ENCODE measurements at places on chromosomes 7 and 10.

- DNase-seq = no peak
Measured at GRCh38 chr10:75408911-75409885, 7.6 kb upstream of the ZNF503 start.

GRCh38 chr10:124588736-124589490, 127.3 kb downstream of the LHPP start:
- DNase-seq = no peak

- DNase-seq = no peak
Measured at GRCh38 chr7:51046482-51046881, 263.8 kb upstream of the GRB10 start.

DNA sequence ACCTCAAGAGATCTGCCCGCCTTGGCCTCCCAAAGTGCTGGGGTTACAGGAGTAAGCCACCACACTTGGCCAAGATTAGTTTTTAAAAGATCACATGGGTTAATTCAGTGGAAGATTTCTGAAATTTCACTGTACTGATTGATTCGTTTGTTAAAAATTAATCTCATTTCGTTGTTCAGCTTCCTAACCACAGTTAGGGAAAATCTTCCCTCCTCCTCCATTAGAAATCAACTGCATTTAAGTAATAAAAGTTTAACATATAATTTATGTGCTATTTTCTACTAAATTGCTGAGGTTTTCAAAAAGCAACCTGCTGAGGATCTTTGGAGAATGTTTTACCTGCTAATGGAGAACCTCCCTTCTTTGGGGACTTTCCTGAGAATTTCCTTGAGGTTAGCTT, 522.4 kb downstream of the GATA3 start:
- no peak for DNase-seq

DNA sequence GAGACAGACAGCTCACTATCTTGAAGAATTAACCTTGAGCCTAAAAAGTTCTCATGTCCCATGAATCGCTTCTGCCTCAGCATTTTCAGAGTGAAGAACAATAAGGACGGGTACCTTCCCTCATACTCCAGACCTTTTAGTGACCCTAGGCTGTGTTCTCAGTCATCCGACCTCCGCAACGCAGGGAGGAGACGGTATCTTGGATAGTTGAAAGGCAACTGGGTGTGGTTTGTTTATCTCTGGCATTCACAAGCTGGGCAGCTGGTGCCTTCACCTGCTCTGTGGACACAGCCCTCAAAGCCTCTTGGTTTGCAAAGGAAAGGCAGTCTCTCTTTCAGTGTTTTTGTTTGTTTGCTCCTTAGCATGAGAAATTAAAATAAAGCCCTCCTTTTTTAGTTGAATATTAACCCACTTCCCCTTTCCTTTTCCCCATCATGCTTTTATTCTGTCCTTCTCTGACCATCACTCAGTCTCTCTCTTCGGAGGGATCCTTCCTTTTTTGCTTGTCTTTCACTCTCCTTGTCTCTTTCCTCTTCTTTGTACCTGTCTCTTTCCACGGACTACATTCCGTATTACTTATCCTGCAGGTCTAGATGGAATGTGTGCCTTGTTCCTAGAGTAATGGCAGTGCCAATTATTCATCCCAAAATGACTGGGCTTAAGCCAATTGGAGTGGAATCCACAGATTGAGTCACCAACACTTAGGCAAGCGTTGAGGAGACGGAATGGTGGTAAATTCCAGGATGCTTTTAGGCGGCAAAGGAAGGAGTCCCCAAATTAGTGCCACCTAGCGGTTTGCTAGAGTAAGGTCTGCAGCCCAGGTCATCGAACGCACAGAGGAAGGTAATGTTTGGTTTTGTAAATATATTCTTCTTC, 45.8 kb downstream of the PRR15 start:
- DNase-seq = no peak

DNA sequence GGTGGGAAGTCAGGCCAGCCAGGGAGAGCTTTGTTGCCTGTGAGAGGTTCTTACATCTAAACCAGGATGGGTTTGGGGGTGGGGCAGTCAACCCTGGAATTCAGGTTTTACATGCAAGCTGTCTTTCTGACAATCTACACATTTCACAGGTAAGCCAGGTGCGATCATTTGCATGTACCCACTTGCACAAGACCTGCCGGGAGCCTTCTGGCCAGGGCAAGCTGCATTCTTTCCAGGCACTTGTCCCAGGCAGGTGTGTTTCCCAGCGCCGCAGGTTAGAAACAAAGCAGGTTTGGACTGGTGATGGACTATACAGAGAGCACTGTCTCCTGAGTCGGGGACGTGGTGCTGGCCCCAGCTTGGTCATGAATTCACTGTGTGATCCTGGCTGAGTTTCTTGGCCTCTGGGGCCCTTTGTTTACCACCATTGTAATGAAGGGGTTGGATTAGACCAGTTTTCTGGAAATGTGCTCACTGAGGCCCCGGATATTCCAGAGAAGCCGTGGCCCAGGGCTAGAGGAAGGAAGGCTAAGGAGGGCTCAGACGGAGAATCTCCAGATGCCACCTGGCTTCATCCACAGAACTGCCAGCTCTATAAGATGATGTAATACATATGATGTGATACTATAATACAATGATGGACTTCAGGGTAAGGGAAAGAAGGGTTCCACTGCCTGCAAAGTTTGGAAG, 205.2 kb upstream of the SVIL start:
- DNase-seq = no peak

DNA sequence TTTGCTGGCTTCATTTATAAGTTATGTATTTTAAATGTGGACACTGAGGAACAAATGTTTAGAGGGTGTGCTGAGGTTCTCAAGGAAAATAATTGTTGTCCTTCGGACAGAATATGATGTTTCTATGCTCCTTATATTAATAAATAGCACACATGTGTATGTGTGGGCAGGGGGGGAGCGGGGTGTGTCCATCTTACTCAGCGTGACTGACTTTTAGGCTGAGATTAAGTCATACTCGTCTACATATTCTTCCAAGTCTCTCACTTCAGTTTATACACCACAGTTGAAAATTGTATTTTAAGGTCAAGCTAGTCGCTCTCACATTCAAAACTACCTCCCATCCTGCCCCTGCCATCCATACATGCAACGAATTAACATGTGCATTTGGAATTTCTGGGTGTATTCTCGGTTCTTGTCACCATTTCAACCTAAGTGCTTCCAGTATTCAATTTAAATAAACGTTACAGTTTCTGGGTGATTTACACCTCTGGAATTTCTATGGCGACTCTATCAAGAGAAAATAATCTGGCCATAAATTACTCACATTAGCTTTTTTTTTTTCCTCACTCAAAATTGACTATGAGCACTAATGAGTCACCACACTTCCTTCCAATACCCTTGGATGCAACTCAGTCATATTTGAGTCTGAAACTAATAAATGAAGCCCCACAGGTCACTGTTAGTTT, 3.3 kb downstream of the PCDH15 start:
- peak; percentile 42 for DNase-seq

- no peak for DNase-seq
Measured at GRCh38 chr7:564176-564865, 44.7 kb upstream of the PDGFA start.

DNA sequence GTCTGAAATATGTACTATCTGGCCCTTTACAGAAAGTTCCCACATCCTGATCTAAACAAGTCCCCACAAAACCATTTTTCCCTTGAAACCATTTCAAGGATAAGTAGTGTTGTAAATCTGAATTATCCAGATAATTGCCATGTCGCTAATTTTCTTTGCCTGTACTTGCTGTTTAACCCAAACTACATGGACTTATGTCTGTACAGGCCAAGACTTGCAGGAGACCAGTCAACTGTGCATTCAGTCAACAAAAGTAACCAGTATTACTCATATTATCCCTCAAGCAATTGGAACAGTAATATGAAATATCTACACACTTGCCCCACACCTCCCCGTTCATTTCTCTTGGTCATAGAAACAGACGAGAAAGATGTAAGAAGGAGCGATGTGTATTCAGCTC, 347.8 kb upstream of the NFE2L3 start:
- no peak for DNase-seq

DNA sequence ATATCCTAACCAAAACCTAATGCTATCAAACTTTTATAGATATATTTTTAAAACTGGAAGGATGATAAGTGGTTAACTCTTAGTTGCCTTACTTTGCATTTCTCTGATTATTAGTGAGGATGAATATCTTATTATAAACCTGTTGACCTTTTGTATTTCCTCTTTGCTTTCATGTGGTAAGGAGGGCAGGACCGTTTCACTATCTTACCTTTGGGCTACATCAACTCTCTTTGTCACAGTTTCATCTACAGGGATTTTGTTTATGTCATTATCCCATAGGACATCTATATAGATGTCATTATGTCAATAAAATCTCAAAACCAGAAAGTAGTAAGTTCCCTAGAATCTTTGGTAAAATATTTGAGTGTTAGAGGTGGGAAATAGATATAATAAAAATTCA, 219.3 kb downstream of the THSD7A start:
- DNase-seq = no peak

DNA sequence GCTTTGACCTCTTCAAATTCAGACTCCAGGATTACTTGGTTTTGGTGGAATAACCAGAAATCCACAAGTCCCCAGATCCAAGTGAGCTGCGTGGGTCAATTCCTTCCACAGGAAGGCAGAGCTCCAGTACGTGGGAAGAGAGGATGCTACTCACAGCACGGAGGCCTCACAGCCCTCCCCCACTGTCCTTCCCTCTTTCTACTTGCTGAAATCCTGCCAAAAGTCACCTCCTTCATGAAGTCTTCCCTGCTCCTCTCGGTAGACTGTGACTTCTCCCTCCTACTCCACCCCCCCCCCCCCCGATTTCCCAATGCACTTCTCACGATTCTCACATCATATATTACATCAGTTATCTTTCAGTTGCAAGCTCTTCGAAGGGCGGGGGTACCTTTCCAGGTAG, 12.3 kb downstream of the CAMK2G start:
- no peak for DNase-seq

DNA sequence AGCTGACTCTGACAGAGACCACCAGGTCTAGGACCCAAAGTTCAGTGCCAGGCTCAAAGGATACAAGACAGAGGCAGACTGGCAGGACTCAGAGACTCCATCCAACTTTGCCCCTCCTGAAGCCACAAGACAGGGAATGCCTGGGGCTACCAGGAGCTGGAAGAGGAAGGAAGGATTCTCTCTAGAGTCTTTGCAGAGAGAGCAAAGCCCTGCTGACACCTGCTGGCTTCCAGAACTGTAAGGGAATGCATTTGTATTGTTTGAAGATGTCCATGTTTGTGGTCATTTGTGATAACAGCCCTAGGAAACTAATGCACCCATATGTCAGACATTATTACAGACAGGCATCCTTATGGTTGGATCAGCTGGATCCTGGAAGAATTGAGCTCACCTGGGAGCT, 132.3 kb upstream of the C7orf33 start:
- DNase-seq = no peak

- no peak for DNase-seq
Measured at GRCh38 chr10:61942604-61943461, 41.3 kb downstream of the ARID5B start.

DNA sequence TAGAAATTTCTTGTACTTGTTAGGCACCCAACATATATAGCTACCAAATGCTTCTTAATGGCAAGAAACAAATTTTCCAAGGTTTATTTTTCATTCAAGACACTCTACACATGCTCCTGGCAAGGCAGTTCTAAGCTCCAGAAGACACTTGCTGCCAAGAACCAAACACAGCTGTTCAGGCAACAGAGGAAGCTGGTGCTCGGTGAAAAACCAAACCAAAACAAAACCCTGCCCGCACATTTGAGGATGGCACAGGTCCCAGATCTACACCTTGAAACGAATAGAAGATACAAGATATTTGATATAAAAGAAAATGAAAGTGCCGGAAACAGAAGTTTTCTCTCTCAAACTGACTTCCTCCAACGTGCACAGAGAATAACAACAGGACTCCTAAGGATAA, 4.9 kb upstream of the DNTT start:
- no peak for DNase-seq

GRCh38 chr7:12715372-12716133, 28.1 kb downstream of the ARL4A start:
- DNase-seq = peak; percentile 82

DNA sequence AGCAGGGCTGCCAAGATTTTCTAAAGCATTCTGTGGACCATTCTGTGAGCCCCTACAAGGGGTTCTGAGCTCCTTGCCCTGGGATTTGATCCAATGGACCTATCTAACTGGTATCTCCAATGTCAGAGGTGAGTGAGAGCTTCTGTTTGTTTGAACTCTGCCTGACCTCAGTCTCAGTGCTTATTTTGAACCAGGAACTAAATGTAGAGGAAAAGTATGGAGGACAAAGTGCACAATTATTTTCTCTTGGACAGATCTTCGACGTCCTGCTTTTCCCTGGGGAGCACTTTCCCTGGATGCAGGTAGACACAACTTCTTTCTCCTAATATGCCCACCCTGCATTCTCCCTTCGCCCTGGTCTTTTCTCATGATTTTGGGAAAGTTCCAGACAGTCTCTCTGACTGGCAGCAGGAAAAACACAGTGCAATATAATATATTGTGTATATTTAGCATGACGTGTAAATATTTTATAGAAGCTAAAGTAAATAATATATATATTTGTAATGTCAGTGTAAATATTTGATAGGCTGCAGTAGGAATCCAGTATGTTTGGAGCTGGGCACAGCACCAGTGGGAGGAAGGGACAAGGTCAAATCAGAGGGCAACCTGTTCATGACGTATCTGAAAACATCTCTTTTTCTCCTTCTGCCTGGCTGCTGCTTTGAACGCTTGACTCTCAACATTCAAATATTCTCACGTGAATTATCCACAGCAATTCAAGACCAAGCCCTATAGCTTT, 184.0 kb upstream of the LYZL1 start:
- DNase-seq = no peak

- DNase-seq = no peak
Measured at GRCh38 chr10:123496375-123496774, 169.8 kb upstream of the GPR26 start.

DNA sequence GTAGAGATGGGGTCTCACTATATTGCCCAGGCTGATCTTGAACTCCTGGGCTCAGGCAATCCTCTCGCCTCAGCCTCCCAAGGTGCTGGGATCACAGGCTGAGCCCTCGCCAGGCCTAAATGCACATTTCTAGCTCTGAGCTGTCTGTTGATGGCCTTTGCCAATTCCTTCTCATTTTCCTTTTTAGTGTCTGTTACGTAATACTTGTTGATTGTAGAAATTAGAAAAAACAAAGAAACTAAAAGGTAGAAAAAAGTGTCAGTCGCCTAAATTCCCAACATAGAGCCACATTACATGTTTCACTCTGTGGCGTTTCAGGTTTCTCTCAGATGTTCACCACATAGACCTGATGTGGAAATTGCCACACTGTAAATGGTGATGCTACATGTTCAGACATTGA, 44.0 kb upstream of the RASGEF1A start:
- DNase-seq = no peak

GRCh38 chr7:129684777-129685176, 73.3 kb downstream of the NRF1 start:
- DNase-seq = no peak

GRCh38 chr10:128729910-128730420, 603.7 kb upstream of the MKI67 start:
- no peak for DNase-seq

GRCh38 chr7:131608116-131608500, 51.7 kb upstream of the PODXL start:
- no peak for DNase-seq
